Iris pigment epithelial cell (primary cell): ENCODE measurements at places on chromosomes 11 and 22.

GRCh38 chr11:91156041-91156440, 933.2 kb upstream of the CHORDC1 start:
- DNase-seq, result peak; percentile 23

- DNase-seq, result no peak
Observed at GRCh38 chr11:44179173-44179572, 83.7 kb downstream of the EXT2 start.

GRCh38 chr11:118913411-118914125, 12.2 kb downstream of the BCL9L start:
- DNase-seq, result no peak

DNA sequence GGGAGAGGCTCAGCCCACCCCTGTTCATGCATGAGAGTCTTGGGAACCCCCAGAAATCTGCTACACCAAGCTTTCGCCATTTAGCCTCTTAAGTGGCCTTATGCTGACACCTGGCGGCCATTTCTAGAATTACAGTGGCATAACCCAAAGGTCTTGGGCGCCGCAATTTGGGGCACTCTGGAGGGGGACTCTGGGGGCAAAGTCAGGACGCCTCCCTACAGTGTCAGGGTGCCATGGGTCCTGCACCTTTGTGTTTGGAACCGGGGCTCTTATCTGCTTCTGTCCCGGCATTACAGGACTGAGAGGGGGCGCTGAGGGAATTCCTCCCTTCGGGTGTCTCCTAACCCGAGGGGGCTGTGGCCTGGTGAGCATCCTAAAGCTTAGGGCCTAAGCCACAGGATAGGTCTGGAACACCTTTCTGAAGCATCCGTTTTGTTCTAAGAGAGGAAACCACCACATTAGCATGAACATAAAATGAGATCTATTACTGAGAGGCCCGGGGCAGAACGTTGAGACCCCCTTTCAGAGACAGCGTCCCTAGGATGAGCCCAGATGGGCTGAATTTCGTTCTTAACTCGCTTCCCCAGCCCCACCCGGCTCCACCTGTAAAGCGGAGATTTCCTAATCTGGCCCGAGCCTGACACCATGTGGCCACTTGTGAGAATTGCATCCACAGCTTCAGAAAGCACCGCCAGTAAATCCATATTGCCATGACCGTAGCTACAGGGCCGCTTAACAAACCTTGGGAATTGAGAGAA, 9.3 kb downstream of the INS start:
- DNase-seq, result peak; percentile 56
